ENCODE measurements at places on chromosomes 16 and 17. TPM values are rescaled to one million over a fixed set of nuclear protein-coding genes. Genes with fewer than 3 reads are reported as not detected.

IGSF6 gene
- 0.81 TPM for total RNA-seq

SPNS2 gene
- total RNA-seq, result 7.1 TPM

C17orf78 gene
- not detected for total RNA-seq

SCNN1G gene
- 0.05 TPM for total RNA-seq

SLC9A5 gene
- 0.87 TPM for total RNA-seq

- H3K27me3 ChIP-seq, result no peaks in the 10 kb centered on the region
- no peak overlapping the region for H3K4me3 ChIP-seq
- peaks cover 86% of the 10 kb centered on the region for H3K4me1 ChIP-seq
- no peak for DNase-seq
- no peaks in the 10 kb centered on the region for H3K36me3 ChIP-seq
Observed at GRCh38 chr16:89324056-89325010, 106.8 kb downstream of the ZNF778 start.

GRCh38 chr17:45794840-45795239, 10.7 kb downstream of the CRHR1 start:
- no peaks in the 10 kb centered on the region for H3K4me1 ChIP-seq
- H3K4me3 ChIP-seq, result no peak overlapping the region
- H3K27me3 ChIP-seq, result peaks cover 95% of the 10 kb centered on the region
- no peak for DNase-seq

- no peak overlapping the region for H3K27ac ChIP-seq
- no peaks in the 10 kb centered on the region for H3K36me3 ChIP-seq
- DNase-seq, result no peak
- H3K4me1 ChIP-seq, result no peaks in the 10 kb centered on the region
Observed at GRCh38 chr17:1301546-1301945, 22.1 kb downstream of the TRARG1 start.

GRCh38 chr17:16439303-16439791, 24.0 kb downstream of the TRPV2 start:
- peak overlapping the region; percentile 92 for H3K27ac ChIP-seq
- peaks cover 44% of the 10 kb centered on the region for H3K4me1 ChIP-seq
- H3K4me3 ChIP-seq, result peak overlapping the region; percentile 66
- no peaks in the 10 kb centered on the region for H3K27me3 ChIP-seq
- H3K36me3 ChIP-seq, result peaks cover 37% of the 10 kb centered on the region

DNA sequence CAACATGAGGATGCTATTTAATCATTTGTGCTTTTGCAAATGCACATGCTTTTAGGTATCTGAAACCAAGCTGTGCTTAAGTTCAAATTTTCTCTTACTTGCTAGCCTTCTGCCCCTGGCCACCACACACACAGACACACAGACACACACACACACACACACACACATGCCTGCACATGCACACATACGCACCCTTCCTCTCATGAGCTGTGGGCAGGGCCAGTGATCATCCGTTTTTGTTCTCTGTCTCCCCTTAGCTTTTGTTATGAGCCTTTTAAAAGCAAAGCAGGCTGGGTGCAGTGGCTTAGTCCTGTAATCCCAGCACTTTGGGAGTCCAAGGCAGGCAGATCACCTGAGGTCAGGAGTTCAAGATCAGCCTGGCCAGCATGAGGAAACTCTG, 34.2 kb downstream of the CD300LF start:
- peaks cover 26% of the 10 kb centered on the region for H3K4me1 ChIP-seq
- no peak overlapping the region for H3K27ac ChIP-seq
- no peak overlapping the region for H3K4me3 ChIP-seq
- H3K36me3 ChIP-seq, result no peaks in the 10 kb centered on the region

GRCh38 chr16:56399047-56399446, 26.3 kb downstream of the AMFR start:
- H3K27ac ChIP-seq, result no peak overlapping the region
- H3K27me3 ChIP-seq, result no peaks in the 10 kb centered on the region
- DNase-seq, result no peak
- H3K4me3 ChIP-seq, result no peak overlapping the region
- peaks cover 68% of the 10 kb centered on the region for H3K36me3 ChIP-seq

DNA sequence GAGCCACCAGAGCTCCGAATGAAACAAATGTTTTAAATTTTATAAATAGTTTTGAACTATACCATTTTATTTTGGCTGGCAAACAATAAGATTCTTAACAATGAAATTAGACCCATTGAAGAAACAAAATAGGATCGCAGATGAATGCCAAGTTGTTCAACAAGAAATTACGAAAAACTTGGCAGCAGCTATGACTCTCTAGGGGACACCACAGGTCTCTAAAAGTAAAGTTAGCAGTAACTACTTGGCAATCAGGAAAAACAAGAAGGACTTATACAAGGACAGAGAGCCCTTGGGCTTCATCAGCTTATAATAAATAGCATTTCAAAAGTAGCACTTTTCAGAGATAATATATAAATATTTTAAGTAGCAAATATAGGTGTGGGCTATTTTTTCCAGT, 603.8 kb upstream of the PSMD7 start:
- no peak overlapping the region for H3K4me3 ChIP-seq
- no peaks in the 10 kb centered on the region for H3K36me3 ChIP-seq
- DNase-seq, result no peak
- H3K4me1 ChIP-seq, result no peaks in the 10 kb centered on the region

- H3K27ac ChIP-seq, result peak overlapping the region; percentile 78
- no peak overlapping the region for H3K4me3 ChIP-seq
- H3K36me3 ChIP-seq, result no peaks in the 10 kb centered on the region
- peaks cover 9% of the 10 kb centered on the region for H3K4me1 ChIP-seq
- H3K27me3 ChIP-seq, result no peaks in the 10 kb centered on the region
Observed at GRCh38 chr16:14013571-14014283, 57.4 kb upstream of the MRTFB start.

DNA sequence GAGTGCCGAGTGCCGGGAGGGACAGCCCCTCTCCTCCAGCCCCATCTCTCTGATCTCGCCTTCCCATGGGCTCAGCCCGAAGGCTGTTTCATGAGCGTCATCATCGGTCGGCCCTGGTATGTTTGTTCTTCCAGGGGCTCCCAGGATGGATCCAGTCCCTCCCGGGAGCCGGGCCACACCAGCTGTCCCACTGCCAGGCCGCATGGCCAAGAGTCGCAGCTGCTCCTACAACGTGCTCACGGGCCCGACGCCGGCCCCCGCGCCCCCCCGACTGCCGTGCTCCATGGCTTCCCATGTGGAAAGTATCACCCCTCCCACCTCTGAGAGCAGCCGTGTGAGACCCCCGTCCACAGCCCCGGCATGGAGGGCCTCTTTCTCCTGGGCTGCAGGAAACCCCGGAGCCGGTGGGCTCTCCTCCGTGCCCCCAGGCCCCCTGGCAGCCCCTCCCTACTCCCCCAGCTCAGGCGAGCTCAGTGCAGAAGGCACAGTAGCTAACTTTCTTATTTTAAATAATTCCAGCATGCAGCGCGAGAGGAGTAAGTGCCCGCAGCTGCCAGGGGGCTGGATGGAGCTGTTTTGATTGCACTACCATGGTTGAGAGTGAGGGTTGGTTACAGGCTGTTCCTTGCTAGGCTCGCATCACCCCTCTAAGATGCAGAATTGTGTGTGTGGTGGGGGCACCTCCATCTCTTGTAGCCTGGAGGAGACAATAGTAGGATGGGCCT, 26.6 kb upstream of the GSE1 start:
- peaks cover 3% of the 10 kb centered on the region for H3K4me1 ChIP-seq
- H3K36me3 ChIP-seq, result no peaks in the 10 kb centered on the region
- no peak overlapping the region for H3K4me3 ChIP-seq
- DNase-seq, result peak; percentile 59
- H3K27ac ChIP-seq, result no peak overlapping the region
- no peaks in the 10 kb centered on the region for H3K27me3 ChIP-seq

DNA sequence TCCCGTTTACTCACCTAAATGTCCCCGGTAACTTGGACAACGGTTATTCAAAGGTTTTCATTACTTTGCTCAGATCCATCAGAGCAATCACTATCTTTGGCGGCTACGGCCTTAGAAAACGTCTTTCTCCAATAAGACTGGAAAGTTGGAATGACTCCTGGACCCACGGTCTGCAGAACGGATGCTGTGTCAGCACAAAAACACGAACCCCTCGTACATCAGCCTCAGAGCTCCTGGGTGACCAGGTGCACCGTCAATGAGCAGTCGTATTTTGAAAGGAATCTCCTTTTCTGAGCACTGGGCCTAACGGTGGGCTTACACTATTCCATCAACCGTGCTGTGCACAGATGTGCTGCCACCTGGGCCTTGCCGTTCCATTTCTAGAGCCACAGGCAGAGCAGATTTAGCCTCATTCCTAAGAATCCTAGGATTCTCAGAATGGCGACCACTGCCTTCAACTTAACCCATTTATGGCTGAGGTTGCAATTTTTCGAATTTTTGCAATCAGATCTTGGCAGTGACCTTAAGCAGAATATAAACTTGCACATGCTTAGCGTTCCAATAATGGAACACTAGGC, 110.8 kb upstream of the ZNF750 start:
- no peaks in the 10 kb centered on the region for H3K36me3 ChIP-seq
- no peaks in the 10 kb centered on the region for H3K4me1 ChIP-seq
- H3K27me3 ChIP-seq, result no peaks in the 10 kb centered on the region
- H3K27ac ChIP-seq, result no peak overlapping the region

DNA sequence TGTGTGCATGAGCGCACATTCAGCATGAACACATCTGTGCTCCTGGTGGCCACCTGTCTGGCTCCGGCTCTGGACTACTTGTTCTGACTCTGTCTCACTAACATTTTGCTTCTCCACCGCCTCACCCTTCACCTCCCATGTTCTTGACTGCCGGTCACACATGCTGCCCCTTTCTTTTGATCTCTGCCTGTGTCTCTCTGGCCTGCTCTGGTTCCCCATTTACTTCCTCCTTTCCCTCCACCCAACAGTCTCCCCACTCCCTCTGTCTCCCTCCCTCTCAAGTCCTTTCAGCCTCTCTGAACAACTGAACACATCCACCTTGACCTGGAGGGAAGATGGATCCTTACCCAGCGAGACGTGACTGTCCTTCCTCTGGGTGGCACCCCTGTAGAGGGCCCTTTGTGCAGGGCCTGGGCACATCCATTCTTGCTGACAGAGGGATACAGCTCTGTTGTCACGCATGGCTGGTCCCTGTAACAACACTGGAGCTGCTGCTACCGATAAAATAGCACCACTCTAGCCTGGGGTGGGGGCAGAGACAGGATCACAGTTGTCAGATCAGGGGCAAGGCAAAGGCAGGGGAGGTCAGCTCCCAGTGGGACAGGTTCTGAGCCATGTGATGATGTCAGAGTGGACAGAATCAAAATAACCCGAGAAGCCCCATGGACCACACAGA, 11.0 kb downstream of the ZSCAN32 start:
- peaks cover 7% of the 10 kb centered on the region for H3K36me3 ChIP-seq
- H3K4me3 ChIP-seq, result no peak overlapping the region
- H3K27ac ChIP-seq, result no peak overlapping the region
- no peaks in the 10 kb centered on the region for H3K27me3 ChIP-seq

DNA sequence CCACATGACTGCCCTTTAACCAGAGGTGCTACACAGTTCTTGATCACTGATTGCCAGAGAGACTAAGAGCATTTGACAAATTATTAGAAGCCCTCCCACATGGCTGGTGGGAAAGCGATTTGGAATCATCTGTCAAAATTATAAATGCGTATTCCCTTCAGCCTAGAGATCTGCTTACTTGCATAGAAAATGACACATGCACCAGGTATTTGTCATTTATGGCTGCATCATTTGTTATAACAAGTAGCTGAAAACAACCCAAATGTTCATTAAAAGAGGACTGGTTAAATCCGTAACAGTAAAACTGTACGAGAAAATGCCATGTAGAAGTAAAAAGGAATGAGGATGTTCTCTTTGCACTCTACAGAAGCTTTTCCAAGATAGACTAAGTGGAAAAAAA, 21.4 kb downstream of the BCO1 start:
- H3K27ac ChIP-seq, result no peak overlapping the region
- no peak overlapping the region for H3K4me3 ChIP-seq
- H3K36me3 ChIP-seq, result no peaks in the 10 kb centered on the region
- DNase-seq, result no peak

DNA sequence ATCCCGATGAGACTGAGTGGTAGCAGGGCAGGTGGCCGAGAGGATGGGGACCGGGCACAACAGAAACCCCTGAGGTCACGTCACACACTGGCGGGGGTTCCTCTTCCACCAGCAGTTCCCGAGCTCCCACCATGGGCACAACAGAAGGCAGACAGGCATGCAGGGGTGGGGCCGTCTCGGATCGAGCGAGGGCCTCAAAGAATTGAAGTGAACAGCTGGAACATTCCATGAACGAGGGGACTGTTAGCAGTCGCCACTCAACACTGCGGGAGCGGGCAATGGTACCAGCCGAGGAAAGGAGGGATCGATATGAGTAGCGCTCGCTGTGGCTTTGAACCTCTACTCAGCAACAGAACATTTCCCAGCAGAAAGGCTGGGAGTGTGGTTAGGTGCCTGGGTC, 5.3 kb downstream of the CEP131 start:
- DNase-seq, result no peak
- H3K4me3 ChIP-seq, result no peak overlapping the region
- H3K27ac ChIP-seq, result no peak overlapping the region
- peaks cover 15% of the 10 kb centered on the region for H3K4me1 ChIP-seq
- peaks cover 8% of the 10 kb centered on the region for H3K36me3 ChIP-seq
- no peaks in the 10 kb centered on the region for H3K27me3 ChIP-seq

GRCh38 chr17:969811-970355, 9.7 kb downstream of the NXN start:
- no peak for DNase-seq
- no peak overlapping the region for H3K4me3 ChIP-seq

GRCh38 chr16:914440-914839, 56.3 kb downstream of the LMF1 start:
- no peak overlapping the region for H3K4me3 ChIP-seq
- H3K27ac ChIP-seq, result no peak overlapping the region
- DNase-seq, result no peak

DNA sequence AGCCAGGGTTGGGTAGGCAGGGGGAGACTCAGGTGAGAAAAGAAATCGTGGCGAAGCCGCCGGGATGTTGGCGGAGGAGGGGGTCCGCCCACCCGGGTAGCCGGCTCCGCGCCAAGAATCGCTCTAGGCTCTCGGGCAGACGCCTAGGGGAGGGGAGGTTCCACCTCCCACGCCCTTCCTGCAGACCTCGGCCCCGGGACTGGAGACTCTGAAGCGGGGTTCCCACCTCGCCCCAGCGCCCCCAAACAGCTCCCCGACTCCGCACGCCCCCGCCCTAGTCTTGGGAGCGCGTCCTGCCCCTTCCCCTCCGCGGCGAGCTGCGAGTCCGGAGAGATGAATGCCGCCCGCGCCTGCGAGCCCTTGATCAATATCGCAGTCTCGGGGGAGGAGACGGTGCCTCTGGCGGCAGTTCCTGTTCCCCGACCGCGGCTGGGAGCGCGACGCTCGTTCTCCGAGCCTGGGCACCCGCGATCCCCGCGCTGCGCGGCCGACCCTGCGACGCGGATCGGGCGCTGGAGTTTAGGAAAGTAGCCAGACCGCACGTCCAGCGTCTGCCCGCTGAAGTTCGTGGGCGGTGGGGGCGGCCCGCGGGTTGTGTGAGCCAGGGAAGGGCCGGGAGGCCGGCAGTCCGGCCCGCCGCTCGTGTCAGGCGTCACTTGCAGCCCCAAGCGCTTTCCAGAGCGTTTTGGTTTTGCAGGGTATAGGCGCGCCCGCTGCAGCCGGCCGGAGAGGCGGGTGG, 790 bp downstream of the CRHR1 start:
- peaks cover 21% of the 10 kb centered on the region for H3K4me1 ChIP-seq
- H3K4me3 ChIP-seq, result peak overlapping the region; percentile 39
- no peak overlapping the region for H3K27ac ChIP-seq

- no peak overlapping the region for H3K4me3 ChIP-seq
- H3K27ac ChIP-seq, result no peak overlapping the region
- H3K4me1 ChIP-seq, result peaks cover 11% of the 10 kb centered on the region
- H3K27me3 ChIP-seq, result no peaks in the 10 kb centered on the region
- H3K36me3 ChIP-seq, result no peaks in the 10 kb centered on the region
Observed at GRCh38 chr17:62720126-62720850, 87.8 kb downstream of the MARCHF10 start.

GRCh38 chr16:89115216-89115861, 21.7 kb downstream of the ACSF3 start:
- peaks cover 7% of the 10 kb centered on the region for H3K36me3 ChIP-seq
- H3K27me3 ChIP-seq, result no peaks in the 10 kb centered on the region
- peak; percentile 74 for DNase-seq

Data from heart right ventricle (tissue), 16 donors.